ENCODE measurements at places on chromosomes 6 and 20. TPM values are rescaled to one million over a fixed set of nuclear protein-coding genes. Genes with fewer than 3 reads are reported as not detected.

- DNase-seq = peak; percentile 89
- H3K36me3 ChIP-seq = no peaks in the 10 kb centered on the region
- peak overlapping the region; percentile 53 for H3K4me3 ChIP-seq
- H3K4me1 ChIP-seq = peaks cover 9% of the 10 kb centered on the region
- no peaks in the 10 kb centered on the region for H3K27me3 ChIP-seq
- H3K27ac ChIP-seq = peak overlapping the region; percentile 97
Observed at GRCh38 chr6:111605100-111605751, 452 bp downstream of the TRAF3IP2 start.

DNA sequence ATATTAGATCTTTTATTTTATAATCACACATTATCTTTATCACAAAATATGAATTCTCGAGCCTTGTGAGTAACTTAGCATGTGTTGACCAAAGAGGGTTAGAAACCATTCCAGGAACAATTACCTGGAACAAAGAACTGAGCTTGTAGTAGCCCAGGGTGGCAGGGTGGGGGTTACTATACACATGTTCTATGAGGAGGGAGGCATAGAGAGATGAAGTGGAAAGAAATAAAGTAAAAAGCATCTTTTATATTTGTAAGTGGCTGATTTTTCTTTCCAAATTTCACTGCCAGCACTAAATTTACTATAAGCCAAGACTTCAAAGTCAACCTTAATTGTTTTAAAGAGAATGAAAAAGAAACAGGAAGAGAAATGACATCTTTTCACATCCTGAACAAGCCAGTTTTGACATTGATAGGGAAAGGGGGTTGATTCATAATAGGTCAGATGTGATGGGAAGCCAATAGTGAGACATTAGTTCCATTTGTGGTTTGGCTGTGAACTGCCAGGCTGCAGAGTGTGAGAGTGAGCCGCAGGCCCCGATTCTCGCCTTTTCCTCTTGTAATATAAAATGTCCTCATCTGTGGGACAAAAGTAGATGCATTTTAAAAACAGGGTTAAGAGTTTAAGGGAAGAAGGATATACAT, 52.7 kb upstream of the MYB start:
- no peak for DNase-seq
- no peaks in the 10 kb centered on the region for H3K27me3 ChIP-seq
- no peaks in the 10 kb centered on the region for H3K4me1 ChIP-seq
- H3K27ac ChIP-seq = no peak overlapping the region

GRCh38 chr6:2986722-2987221, 12.9 kb upstream of the NQO2 start:
- no peaks in the 10 kb centered on the region for H3K36me3 ChIP-seq
- no peaks in the 10 kb centered on the region for H3K27me3 ChIP-seq
- H3K4me3 ChIP-seq = no peak overlapping the region

GRCh38 chr20:19909725-19910124, 107.4 kb upstream of the NAA20 start:
- no peak for DNase-seq
- H3K27me3 ChIP-seq = no peaks in the 10 kb centered on the region
- no peaks in the 10 kb centered on the region for H3K36me3 ChIP-seq

- H3K4me3 ChIP-seq = no peak overlapping the region
- no peaks in the 10 kb centered on the region for H3K36me3 ChIP-seq
- H3K27me3 ChIP-seq = no peaks in the 10 kb centered on the region
Observed at GRCh38 chr6:11196511-11197174, 35.8 kb downstream of the NEDD9 start.

GRCh38 chr6:67792996-67793395, 842.1 kb upstream of the ADGRB3 start:
- H3K27ac ChIP-seq = no peak overlapping the region
- H3K36me3 ChIP-seq = no peaks in the 10 kb centered on the region
- no peaks in the 10 kb centered on the region for H3K4me1 ChIP-seq
- no peaks in the 10 kb centered on the region for H3K27me3 ChIP-seq
- DNase-seq = no peak

GRCh38 chr6:82772851-82773717, 292.6 kb downstream of the UBE3D start:
- DNase-seq = no peak
- no peaks in the 10 kb centered on the region for H3K36me3 ChIP-seq
- no peak overlapping the region for H3K27ac ChIP-seq
- no peaks in the 10 kb centered on the region for H3K27me3 ChIP-seq
- H3K4me3 ChIP-seq = no peak overlapping the region
- no peaks in the 10 kb centered on the region for H3K4me1 ChIP-seq

The TMC2 gene
- total RNA-seq = not detected

The PYGB gene
- 49.6 TPM for total RNA-seq

Data from uterus (tissue), 4 donors.